ENCODE measurements at places on chromosomes 3 and 15.

GRCh38 chr3:63937661-63938651 lies 25.8 kb upstream of the SCAANT1 start:
- DNase-seq, result peak; percentile 8

- DNase-seq, result peak; percentile 78
These were observed 16.1 kb upstream of the CACNA2D2 start for GRCh38 chr3:50519471-50520089.

DNA sequence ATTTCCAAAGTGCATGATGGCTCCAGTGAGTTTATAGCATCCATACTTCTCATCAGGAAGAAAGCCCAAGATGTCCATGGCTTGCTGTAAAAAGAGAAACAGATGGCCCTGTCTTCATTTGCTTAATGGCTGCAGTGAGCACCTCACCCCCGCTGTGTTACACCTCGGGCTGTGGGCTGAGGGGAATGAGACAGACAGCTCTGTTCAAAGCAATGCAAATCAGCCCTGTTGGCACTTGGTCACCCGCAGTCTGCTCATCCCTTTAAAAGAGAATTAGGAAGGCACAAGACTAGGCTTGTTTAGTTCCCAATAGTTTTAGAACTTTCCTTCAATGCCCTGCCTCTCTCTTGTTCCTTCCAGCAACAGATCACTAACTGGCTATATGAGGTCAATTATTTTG lies 25.2 kb downstream of the MYH15 start:
- DNase-seq, result no peak

DNA sequence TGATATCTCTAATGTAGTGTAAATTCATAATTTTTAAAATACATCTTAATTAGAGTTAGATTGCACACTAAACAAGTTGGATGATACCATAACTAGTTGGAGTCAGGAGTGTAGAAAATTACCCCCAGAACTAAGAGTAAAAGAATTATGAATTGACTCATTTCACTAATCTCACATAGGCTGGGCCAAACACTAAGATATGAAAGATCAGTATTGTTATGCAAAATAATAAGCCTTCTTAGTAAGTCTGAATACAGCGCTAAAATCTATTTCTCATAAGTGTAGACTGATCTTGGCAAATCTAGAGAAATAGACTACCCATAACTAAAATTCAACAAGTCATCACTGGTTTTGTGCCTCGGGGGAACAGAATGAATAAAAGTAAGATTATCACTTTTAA lies 979.0 kb downstream of the ROBO1 start:
- DNase-seq, result no peak

- DNase-seq, result no peak
These were observed 23.2 kb upstream of the GNB4 start for GRCh38 chr3:179474480-179474879.

DNA sequence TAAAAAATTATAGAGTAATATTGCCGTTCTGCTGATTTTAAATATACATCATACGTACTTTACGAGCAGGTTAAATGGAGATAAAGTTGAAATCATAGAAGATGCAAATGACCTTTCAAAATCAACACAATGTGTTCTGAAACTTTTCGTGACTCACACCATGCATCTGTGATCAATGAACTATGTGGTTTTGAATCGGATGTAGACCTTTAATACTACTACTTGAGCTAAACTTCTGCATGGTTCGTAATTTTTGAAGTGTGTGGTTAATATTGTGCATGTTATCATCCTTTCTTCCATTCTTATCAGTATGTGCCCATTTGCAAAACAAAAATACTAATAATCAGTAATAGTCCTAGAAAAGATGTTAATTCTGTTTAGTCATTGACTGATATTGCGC lies 58.9 kb downstream of the GASK1A start:
- DNase-seq, result no peak

DNA sequence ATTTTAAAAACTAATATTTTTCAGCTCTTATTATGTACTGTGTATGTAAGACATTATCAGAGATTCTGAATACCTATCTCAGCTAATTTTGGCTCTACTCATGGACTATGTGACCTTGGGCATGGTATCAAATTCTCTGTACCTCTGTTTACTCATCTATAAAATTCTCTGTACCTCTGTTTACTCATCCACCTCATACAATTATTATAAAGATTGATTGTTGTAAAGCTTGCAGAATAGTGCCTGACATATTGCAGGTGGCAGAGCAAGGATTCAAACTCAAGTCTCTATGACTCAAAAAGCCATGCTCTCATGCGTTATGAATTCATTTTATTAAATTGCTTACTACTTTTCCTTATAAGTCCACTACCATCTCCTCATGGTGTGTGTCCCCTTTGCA lies 151.9 kb upstream of the ARL6 start:
- no peak for DNase-seq

DNA sequence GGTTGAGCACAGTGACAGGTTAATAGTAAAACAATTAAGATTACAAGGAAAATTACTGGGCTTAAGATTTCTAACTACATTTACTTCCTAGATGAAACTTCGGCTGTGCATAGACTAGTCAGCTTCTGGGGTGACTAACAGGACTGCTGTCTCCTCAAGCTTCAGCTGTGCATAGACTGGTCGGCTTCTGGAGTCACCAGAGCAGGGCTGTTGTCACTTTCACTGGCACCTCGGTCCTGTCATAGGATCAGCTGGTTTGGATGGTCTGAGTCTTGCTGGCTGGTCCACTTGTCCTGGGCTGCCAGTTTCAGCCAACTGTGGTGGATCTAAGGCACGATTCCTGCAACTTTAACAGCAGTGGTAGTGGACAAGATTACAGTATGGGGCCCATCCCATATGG lies 23.9 kb upstream of the ACAD9 start:
- no peak for DNase-seq

- no peak for DNase-seq
These were observed 7.3 kb downstream of the PAQR5 start for GRCh38 chr15:69305933-69306568.

GRCh38 chr15:78437107-78437761 lies 782 bp upstream of the IREB2 start:
- no peak for DNase-seq

- DNase-seq, result no peak
These were observed 29.2 kb downstream of the MYO5A start for GRCh38 chr15:52499506-52499905.

All from thyroid gland (tissue), 4 donors.